ENCODE measurements at places on chromosomes 6 and 20.
A peak's percentile ranks its signal among the peaks of the same experiment; 100 is the strongest.

DNA sequence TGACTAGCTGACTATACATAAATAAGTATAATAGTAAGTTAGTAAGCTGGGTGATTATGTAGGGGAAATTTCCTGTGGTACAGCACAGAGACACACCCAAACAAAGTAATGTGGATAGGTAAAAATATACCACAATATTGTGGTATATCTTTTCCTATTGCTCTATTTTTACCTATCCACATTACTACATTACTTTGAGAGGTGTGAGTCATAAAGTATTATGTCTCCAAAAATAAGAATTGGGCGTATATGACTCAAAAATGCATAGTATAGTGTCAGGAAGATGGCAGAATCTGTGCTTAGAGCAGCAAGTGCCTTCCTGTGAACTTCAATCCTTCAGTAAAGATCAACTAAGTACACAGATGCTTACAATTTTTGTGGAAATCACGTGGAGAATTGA, 2.7 kb upstream of the SIRPG start:
- DNase-seq: no peak

- DNase-seq: no peak
Measured at GRCh38 chr20:35003211-35004031, 47.8 kb downstream of the MYH7B start.

GRCh38 chr6:89707766-89708165, 69.2 kb upstream of the LYRM2 start:
- DNase-seq: no peak

DNA sequence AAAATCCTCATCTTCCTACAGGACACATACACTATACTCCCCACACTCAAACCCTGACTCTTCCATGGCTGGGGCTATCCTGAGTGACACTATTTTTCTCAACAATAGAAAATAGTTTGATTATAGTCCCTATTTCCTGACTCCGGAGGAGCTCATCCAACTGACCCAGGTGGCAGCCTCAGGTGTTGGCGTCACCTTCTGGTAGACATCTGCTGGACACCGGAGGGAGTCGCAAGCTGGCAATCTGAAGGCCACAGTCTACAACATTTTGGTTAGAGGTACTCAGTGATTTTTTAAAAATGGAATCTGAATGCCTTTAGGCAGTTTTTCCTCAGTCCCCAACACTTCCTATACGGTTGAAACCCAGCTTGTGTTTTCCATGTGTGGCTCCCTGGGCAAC, 32.2 kb upstream of the OCSTAMP start:
- no peak for DNase-seq

DNA sequence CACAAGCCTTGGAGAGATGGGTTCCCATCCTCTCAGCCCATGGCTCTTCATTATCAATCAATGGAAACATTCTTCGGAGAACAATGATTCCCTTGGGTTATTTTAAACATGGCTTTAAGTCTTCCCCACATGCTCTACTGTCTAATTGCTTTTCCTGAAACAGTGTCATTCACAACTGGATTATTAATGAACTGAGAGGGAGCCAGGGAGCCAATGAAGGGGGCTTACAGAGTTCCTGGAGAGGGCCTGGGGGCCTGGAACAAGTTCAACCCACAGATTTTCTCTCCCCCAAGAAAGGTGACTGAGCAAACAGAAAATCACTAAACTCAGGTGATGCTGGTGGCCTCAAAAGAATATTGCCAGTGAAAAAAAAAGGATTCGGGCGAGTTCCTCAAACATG, 1.3 kb upstream of the PPP1R16B start:
- DNase-seq: no peak

- DNase-seq: no peak
Measured at GRCh38 chr6:157443066-157443800, 62.2 kb downstream of the ZDHHC14 start.

- DNase-seq: no peak
Measured at GRCh38 chr20:62811320-62811719, 5.5 kb upstream of the COL9A3 start.

- no peak for DNase-seq
Measured at GRCh38 chr6:117573006-117573680, 29.2 kb downstream of the GOPC start.

GRCh38 chr20:47799116-47799715, 13.9 kb upstream of the SULF2 start:
- no peak for DNase-seq

GRCh38 chr20:18986146-18986830, 172.7 kb downstream of the SCP2D1 start:
- no peak for DNase-seq

DNA sequence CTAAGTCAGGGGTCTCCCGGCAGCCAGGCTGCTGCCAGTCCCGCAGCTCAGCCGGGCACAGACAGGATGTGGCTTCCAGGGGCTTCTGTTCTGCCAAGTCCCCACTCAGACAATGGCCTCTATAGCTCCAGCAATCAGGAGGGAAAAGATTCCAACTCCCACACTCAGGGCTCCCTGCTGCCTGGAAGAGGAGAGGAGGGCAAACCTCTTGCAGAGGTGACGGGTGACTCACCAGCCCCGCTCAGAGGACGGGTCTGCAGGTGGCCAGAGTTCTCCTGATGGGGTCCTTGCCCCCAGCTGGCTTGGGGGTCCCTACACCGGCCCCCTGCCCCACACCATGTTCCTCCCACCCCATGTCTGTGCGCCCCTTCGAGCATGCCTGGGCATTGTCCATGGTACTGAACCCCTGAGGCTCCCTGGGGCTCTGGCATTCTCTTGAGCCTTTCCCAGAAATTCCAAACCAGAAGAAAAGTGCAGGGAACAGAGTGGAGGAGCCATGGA, 32.6 kb downstream of the NTSR1 start:
- no peak for DNase-seq

GRCh38 chr6:111220383-111221031, 133.2 kb downstream of the SLC16A10 start:
- DNase-seq: peak; percentile 49

DNA sequence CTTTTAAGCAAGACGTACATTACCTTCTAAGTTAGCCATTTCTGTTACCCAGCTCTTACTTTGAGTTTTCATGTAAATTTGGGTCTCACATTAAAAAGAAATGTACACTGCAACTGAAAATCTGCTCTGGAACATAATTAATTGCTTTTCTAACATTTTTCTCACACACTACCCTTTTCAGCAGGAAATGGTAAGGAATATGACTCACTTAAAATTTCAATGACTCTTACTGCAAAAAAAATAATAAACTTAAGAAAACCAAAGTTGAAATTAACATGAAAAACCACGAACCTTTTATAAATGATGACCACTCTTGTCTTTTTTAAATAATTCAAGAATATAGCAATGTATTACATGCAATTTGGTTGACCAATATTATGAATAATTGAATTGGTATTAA, 1.3 kb downstream of the CGA start:
- no peak for DNase-seq

GRCh38 chr6:114430534-114431124, 87.8 kb upstream of the HS3ST5 start:
- peak; percentile 35 for DNase-seq

DNA sequence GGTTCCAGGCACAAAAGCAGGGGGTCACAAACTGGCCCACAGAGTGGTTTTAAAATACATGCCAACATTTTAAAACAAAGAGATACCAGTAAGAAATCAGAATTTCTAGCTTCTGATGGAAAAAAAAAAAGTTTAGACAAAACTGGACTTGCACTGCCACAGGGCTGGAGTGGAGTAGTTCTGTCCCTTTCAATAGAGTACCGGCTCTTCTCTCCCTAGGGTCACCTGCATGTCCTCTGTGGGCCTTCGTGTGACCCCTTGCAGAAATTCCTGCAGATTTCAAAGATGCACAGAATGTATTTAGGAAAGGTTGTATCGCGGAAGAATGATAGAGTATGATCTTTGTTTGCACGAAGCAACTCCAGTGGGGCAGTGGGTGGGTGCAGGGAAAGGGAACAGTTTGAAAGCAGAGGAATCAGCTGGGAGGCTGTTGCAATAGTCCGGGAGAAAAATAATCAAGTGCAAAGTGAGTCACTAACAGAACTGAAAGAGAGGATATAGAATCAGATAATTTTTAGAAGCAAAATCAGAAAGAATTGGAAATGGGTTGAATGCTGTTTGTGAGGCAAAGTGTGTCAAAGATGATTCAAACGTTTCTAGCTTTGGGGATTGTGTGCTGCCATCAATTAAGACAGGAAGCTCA, 97.3 kb upstream of the STXBP5 start:
- DNase-seq: peak; percentile 56

DNA sequence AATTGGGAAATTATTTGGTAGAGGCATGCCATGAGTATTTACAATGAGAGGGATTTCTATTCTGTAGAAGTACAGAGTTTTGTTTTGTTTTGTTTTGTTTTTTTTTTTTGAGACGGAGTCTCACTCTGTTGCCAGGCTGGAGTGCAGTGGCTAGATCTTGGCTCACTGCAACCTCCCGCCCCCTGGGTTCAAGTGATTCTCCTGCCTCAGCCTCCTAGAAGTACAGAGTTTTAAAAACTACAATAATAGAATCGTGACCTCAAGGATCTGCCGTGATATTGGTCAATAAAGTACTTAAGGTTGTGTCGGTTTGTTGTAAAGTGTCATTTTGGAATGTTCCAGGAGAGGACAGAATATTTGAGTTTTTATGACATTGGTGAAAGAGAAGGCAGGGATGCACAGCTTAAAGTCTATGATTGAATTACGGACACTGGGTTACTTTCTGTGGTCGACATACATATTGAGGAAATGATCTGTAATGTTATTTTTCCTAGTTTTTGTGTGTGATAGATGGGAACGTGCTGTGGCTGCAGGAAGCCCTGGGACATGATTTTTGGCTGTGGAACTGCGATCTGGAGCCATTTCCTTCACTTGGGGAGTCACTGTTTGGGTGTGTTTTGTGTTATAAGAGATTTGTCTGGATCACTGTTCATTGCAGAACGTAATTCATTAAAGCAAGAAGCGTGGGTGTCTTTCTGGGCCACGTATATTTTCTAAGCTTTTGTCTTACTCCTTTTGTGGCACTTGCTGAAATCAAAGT, 59.6 kb downstream of the TIAM2 start:
- DNase-seq: no peak

DNA sequence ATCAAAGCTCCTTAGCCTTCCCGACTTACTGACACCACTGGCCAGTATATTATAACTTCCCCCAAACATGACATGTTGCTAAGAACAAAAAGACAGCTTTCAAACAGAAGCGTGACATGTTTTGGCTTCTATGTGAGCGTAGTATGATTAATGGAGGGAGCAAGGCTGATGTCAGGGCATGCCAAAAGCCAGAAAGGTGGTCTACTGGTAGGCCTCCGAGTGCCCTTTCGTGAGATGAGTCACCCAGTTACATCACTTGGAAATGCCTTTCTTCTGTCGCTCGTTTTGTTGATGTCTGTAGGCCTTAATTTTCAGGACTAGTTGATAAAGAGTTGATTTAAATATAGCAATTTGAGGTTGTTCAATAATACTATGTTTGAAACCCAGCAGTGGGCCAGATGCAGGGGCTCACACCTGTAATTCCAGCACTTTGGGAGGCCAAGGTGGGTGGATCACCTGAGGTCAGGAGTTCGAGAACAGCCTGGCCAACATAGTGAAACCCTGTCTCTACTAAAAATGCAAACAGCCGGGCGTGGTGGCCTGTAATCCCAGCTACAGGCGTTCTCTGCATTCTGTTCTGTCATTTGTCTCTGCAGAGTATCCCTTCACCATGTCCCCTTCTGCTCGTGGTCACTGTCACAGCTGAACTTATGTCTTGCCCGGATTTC, 53.3 kb downstream of the CNKSR3 start:
- DNase-seq: no peak

GRCh38 chr6:111483736-111484632, 966 bp upstream of the REV3L start:
- DNase-seq: peak; percentile 95

- DNase-seq: no peak
Measured at GRCh38 chr6:151027936-151028838, 162.7 kb downstream of the MTHFD1L start.

- DNase-seq: no peak
Measured at GRCh38 chr6:96116674-96117073, 100.9 kb downstream of the FUT9 start.

DNA sequence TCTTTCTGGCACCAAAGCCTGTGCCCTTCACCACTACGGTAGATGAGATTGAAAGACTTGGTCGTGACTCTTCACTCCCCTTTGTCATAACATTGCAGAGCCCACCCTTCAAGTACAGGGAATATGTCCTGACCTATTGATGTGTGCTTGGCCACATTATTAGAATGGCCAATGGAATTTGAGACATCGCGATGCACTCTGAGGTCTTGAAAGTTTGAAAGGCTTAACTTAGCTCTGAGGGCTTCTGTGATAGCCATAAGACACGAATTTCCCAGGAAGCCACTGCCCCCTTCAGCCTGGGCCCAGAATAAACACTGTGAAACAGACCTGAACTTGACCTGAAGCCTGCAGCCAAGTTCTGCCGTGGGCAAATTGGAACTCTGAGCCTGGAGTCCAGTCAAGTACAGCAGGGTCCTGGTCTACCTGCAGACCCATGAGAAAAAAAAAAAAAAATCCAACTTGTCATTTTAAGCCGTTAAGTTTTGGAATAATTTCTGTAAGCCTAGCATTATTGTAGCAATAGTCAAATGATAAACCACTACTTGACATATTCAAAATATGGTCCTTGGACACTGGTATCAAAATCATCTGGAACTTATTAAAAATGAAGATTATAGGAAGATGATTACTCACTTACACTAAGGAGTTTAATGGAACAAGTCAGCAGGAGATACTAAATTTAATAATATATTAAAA, 36.9 kb upstream of the TRAF3IP2 start:
- peak; percentile 53 for DNase-seq

DNA sequence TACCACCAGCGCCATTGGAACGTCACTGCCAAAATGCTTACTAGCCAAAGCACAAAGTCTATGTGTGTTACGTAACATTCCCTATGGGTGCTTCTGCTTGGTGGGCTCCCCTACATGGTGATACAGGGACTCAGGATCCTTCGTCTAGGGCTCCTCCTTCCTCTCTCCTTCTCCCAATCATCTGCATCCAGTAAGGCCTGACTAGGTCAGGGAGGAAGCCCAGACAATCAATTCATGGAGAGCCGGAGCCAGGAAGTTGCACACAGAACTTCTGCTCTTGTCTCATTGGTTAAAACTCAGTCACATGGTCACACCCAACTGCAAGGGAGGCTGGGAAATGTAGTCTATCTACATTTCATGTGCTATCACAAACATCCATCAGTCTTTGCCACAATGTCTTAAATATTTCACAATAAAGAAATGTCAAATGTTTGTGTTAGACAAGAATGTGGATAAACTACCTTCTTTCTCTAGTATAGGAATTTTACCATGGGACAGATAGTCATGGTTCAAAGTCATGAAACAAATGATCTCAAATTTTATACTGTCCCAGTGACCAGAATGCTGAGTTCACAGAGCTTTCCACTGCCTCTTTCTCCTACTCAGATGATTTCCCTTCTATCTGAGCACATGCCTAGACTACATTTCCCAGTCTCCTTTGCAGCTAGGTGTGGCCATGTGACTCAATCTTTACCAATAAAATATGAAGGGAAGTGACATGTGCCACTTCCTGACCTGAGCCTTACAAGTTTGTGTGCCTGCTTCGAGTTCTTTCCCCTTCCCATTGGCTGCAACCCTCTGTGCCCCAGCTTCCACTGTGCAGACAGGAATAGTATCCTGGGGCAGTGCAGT, 9.3 kb upstream of the KCNK15 start:
- DNase-seq: peak; percentile 89
